Peyer's patch (tissue), 4 donors: ENCODE measurements at places on chromosomes 3 and 15.

GRCh38 chr15:72168808-72169190 is 28.8 kb downstream of the GRAMD2A start:
- no peak overlapping the region for H3K4me3 ChIP-seq
- no peak for DNase-seq
- no peak overlapping the region for H3K27ac ChIP-seq

GRCh38 chr3:111366515-111366914 is 175.5 kb upstream of the CD96 start:
- DNase-seq = no peak
- no peaks in the 10 kb centered on the region for H3K36me3 ChIP-seq
- no peaks in the 10 kb centered on the region for H3K27me3 ChIP-seq
- H3K27ac ChIP-seq = no peak overlapping the region
- no peaks in the 10 kb centered on the region for H3K4me1 ChIP-seq

DNA sequence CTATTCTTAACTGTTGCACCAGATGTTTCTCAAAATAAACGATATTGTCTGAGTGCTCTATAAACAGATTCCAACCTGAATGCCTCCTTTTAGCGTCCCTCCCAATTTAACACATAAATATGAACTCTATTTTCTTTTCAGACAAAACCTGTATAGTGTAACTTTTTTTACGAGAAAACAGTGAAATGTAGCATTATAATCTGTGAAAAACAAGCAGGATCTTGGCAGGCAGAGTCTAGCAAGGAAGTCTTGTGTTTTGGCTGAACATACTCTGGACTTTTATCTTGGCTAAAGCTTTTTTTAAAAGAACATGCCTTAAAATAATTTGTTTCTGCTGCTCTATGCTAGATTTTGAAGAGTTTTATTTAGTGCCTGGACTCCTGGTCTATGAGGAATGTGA is 150.5 kb downstream of the ROBO2 start:
- no peak overlapping the region for H3K27ac ChIP-seq
- H3K4me3 ChIP-seq = no peak overlapping the region
- no peaks in the 10 kb centered on the region for H3K36me3 ChIP-seq
- no peaks in the 10 kb centered on the region for H3K27me3 ChIP-seq

- DNase-seq = no peak
- no peak overlapping the region for H3K27ac ChIP-seq
- H3K36me3 ChIP-seq = no peaks in the 10 kb centered on the region
- no peak overlapping the region for H3K4me3 ChIP-seq
Measured at GRCh38 chr3:56133423-56133822, 334.8 kb downstream of the ERC2 start.

GRCh38 chr3:180250172-180250571 is 213.4 kb upstream of the PEX5L start:
- no peaks in the 10 kb centered on the region for H3K36me3 ChIP-seq
- H3K4me1 ChIP-seq = no peaks in the 10 kb centered on the region
- H3K27ac ChIP-seq = no peak overlapping the region
- no peaks in the 10 kb centered on the region for H3K27me3 ChIP-seq

GRCh38 chr3:150407051-150407807 is 869 bp upstream of the TSC22D2 start:
- H3K4me3 ChIP-seq = peak overlapping the region; percentile 85
- peak overlapping the region; percentile 99 for H3K27ac ChIP-seq
- no peaks in the 10 kb centered on the region for H3K27me3 ChIP-seq
- H3K36me3 ChIP-seq = no peaks in the 10 kb centered on the region
- no peak for DNase-seq

DNA sequence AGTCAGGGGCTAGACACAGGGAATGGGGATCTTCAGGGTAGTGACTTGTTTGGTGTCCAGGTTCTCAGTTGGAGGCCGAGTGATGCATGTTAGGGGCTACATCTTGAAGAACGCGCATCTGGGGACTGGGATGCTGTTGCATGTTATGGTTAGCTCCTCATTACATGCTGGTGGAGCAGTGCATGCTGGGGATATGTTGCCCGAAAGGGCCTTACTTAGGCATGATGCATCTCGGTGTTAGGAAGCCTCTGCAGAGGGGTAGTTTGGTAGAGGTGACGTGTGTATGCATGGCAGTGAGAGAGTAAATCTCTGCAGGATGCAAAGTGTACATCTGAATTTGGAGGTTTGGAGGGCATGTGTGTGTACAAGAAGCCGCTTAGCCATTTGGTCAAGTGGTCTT is 2.4 kb downstream of the EIF4G1 start:
- H3K36me3 ChIP-seq = peaks cover 24% of the 10 kb centered on the region
- no peaks in the 10 kb centered on the region for H3K27me3 ChIP-seq
- DNase-seq = no peak
- peaks cover 5% of the 10 kb centered on the region for H3K4me1 ChIP-seq
- H3K4me3 ChIP-seq = peak overlapping the region; percentile 77
- peak overlapping the region; percentile 95 for H3K27ac ChIP-seq

DNA sequence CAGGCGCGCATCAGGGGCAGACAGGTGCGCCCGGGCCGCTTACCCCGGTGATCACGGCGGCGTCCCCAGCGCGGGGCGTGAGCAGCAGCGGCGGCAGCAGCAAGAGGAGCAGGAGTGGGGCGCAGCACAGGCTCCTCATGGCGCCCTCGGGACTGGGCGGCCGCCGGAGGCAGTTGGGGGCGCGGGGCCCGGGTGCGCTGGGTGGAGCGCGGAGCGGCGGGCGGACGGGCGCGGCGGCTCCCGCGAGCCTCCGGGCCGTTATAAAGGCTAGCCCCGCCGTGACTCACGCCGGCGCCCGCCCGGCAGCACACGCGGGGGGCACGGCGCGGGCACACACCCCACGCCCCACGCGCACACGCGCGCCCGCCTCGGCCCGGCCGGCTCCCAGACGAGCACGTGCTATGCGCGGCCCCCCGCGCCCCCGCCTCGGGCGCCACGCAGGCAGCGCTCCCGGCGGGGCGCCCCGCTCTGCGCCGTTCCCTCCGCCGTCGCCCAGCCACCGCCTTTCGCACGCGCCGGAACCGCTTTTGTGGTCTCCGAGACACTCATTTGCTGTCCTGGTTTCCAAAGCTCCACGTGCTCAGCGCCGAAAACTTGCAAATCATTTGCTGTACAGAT is at the start of gene PROK2:
TSS of gene PROK2 (minus strand) at position 235 of the 618 bp plus-strand sequence. CDS start at position 139, 96 bp downstream.
- H3K36me3 ChIP-seq = no peaks in the 10 kb centered on the region
- no peak within 1 kb of the TSS for H3K27ac ChIP-seq
- DNase-seq = no peak
- peak within 1 kb of the TSS; percentile 3 for H3K4me3 ChIP-seq
- H3K27me3 ChIP-seq = peaks cover 19% of the 10 kb centered on the region

- no peaks in the 10 kb centered on the region for H3K4me1 ChIP-seq
- H3K4me3 ChIP-seq = no peak overlapping the region
- H3K27ac ChIP-seq = no peak overlapping the region
- no peaks in the 10 kb centered on the region for H3K27me3 ChIP-seq
- DNase-seq = no peak
Measured at GRCh38 chr3:28117598-28117997, 123.8 kb upstream of the CMC1 start.

GRCh38 chr3:137294839-137295238 is 337.1 kb downstream of the IL20RB start:
- no peaks in the 10 kb centered on the region for H3K4me1 ChIP-seq
- H3K4me3 ChIP-seq = no peak overlapping the region
- no peaks in the 10 kb centered on the region for H3K27me3 ChIP-seq
- H3K36me3 ChIP-seq = no peaks in the 10 kb centered on the region

DNA sequence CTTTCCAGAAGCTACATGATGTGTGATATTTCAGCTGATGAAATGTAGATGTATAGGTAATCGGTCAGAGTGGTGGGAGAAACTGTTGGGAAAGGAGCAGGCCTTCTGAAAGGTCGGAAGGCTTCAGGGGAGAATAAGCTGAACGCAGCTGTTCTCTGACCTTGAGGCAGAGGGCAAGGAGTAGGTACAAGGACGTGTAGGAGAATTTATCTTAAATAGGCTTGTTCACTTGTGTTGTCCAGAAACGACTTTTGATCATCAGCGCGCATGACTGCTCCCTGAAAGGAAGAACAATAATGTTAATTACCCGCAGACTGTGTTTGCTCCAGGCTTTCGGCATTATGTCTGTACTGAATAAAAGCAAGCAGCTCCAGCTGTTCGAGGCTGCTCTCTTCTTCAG is 39.6 kb downstream of the GPR160 start:
- peak overlapping the region; percentile 75 for H3K27ac ChIP-seq
- H3K36me3 ChIP-seq = peaks cover 7% of the 10 kb centered on the region
- DNase-seq = peak; percentile 67
- peaks cover 19% of the 10 kb centered on the region for H3K4me1 ChIP-seq
- no peak overlapping the region for H3K4me3 ChIP-seq
- no peaks in the 10 kb centered on the region for H3K27me3 ChIP-seq

- H3K4me3 ChIP-seq = no peak overlapping the region
- no peaks in the 10 kb centered on the region for H3K4me1 ChIP-seq
- H3K36me3 ChIP-seq = no peaks in the 10 kb centered on the region
- H3K27ac ChIP-seq = no peak overlapping the region
Measured at GRCh38 chr3:72013084-72013483, 228.1 kb upstream of the PROK2 start.

DNA sequence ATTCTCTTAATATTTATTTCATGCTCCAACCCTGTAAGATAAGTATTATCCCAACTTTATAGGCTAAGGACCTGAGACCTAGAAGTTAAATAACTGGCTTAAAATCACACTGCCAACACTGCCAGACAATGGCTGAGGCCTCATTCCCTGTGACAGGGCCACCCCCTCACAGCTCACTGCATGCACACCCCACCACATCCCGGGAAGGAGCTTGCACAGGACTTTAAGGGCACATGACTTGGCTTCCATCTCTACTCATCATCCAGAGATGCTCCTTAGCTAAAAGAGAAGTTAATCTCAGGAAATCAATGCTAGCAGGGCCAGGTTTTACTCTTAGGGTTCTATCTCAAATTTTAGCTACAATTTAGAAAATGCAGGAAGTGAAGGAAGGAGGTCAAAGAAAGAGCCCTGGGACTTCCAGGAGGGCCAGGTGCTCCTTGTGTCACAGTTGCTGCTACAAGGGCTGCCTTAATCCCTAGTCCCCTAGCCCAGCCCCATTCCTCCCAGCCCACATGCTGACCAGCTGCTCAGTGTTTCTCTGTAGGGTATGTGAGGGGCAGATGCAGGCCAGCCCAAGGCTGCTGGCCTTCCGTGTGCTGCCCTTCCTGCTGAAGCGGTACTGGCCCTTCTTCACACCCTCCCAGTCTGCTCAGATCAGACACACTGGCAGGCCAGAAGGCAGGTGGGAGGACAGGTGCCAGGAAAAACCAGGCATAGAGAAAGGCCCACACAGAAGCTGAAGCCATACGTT is 53.5 kb downstream of the WWTR1 start:
- H3K4me3 ChIP-seq = no peak overlapping the region
- no peaks in the 10 kb centered on the region for H3K27me3 ChIP-seq
- DNase-seq = no peak
- H3K27ac ChIP-seq = no peak overlapping the region

DNA sequence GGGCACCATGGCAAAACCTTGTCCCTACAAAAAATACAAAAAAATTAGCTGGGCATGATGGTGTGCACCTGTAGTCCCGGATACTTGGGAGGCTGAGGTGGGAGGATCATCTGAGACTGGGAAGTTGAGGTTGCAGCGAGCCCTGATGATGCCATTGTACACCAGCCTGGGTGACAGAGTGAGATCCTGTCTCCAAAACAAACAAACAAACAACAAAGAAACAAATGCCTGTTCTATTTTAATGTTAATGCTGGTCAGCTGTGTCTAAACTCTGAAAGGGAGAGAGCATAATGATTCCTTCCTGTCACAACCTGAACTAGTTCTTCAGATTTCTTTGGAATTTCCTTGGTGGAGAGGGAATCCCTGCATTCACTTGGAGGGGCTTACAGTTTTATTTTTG is 413.0 kb upstream of the TBL1XR1 start:
- no peak overlapping the region for H3K4me3 ChIP-seq
- no peaks in the 10 kb centered on the region for H3K4me1 ChIP-seq
- H3K27ac ChIP-seq = no peak overlapping the region
- H3K27me3 ChIP-seq = no peaks in the 10 kb centered on the region
- no peaks in the 10 kb centered on the region for H3K36me3 ChIP-seq
- DNase-seq = no peak

- no peaks in the 10 kb centered on the region for H3K27me3 ChIP-seq
- no peak for DNase-seq
- H3K27ac ChIP-seq = no peak overlapping the region
- H3K4me3 ChIP-seq = no peak overlapping the region
- H3K36me3 ChIP-seq = no peaks in the 10 kb centered on the region
Measured at GRCh38 chr3:36730966-36731365, 33.4 kb downstream of the DCLK3 start.

GRCh38 chr15:78012643-78013077 is 64.9 kb downstream of the TBC1D2B start:
- H3K27me3 ChIP-seq = no peaks in the 10 kb centered on the region
- peak; percentile 82 for DNase-seq
- no peaks in the 10 kb centered on the region for H3K4me1 ChIP-seq
- H3K4me3 ChIP-seq = no peak overlapping the region

- no peak for DNase-seq
- no peak overlapping the region for H3K4me3 ChIP-seq
- H3K27ac ChIP-seq = no peak overlapping the region
- H3K27me3 ChIP-seq = no peaks in the 10 kb centered on the region
- no peaks in the 10 kb centered on the region for H3K4me1 ChIP-seq
Measured at GRCh38 chr3:86787091-86787490, 203.9 kb downstream of the VGLL3 start.

- DNase-seq = no peak
- no peaks in the 10 kb centered on the region for H3K4me1 ChIP-seq
- no peak overlapping the region for H3K27ac ChIP-seq
- H3K36me3 ChIP-seq = no peaks in the 10 kb centered on the region
- H3K4me3 ChIP-seq = no peak overlapping the region
Measured at GRCh38 chr15:88489321-88489720, 21.8 kb downstream of the MRPS11 start.
